Renal pelvis (tissue), 12 donors: ENCODE measurements at places on chromosomes 12 and 14.

DNA sequence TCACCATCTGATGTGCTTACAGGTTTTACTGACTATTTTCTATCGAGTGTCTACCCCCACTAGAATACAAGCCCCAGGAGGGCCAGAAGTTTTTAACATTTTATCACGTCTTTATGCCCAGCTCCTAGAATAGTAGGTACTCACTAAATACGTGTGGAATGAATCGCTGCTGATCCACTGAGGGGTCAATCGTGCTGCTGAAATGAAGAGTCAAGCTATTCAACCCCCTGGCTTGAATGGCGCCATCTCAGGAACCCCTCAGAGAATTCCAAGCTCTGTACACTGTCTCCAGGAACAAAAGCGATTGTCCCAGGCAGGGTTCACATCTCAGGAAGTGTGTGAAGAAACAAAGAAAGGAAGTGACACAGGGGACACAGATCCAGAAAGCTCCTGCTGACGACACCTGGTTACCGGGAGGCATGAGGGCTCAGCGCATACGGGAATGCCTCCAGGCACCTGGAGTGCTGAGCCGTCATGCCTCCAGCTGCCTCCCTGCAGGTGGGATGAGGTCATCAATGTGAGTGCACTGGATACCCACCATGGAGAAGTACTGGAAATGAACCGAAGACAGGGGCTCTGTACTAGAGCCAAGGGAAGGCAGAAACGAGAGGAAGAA is 45.6 kb downstream of the PITPNM2 start:
- no peak for DNase-seq

DNA sequence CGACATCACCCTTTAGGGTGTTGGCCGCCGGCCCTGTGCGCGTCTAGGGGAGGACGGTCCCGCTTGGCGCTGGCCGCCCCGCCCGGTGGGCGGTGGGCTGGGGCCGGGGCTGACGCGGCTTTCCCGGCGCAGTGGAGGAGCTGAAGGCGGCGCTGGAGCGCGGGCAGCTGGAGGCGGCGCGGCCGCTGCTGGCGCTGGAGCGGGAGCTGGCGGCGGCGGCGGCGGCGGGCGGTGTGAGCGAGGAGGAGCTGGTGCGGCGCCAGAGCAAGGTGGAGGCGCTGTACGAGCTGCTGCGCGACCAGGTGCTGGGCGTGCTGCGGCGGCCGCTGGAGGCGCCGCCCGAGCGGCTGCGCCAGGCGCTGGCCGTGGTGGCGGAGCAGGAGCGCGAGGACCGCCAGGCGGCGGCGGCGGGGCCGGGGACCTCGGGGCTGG is 3.6 kb downstream of the TNFAIP2 start:
- DNase-seq: peak; percentile 71

DNA sequence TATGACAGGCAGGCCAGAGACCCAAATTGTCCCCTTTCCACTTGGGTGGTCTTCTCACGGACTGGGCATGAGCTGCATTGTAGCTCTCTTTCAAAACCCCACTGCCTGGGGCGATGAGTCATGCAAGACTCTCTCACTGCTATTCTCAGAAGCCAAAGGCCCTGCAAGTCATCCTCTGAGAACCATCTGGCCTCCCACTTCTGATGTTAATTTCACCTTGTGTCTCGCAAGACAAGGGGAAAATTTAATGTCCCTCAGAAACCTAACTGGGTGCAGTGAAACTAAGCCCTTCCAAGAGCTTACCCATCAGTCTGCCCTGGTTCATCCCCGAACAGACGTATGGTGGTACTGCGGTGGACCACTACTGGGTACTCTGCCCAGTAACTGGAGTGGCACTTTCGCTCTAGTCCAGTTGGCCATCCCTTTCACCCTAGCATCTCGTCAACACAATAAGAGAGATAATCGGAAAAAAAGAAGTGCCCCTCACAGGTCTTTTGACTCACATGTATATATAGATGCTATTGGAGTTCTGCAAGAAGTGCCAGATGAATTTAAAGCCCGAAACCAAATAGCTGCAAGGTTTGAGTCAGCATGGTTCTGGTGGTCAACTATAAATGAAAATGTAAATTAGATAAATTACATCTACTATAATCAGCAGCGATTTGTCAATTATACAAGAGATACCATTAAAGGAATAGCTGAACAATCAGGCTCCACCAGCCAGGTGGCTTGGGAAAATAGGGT is 31.3 kb upstream of the LALBA start:
- DNase-seq: no peak

DNA sequence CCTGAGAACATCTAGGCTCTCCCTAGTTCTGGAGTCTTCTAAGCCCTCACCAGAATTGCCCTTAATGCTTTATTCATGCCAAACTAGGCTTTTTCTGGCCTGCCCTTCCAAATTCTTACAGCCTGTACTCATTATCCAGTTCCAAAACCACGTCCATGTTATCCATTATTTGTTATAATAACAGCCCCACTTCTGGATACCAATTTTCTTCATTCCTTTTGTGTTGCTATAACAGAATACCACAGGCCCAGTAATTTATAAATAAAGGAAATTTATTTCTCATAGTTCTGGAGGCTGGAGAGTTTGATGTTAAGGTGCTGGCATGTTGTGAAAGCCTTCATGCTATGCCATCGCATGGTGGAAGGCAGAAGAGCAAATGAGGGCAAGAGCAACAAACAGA is 68.0 kb upstream of the AMIGO2 start:
- DNase-seq: no peak

- DNase-seq: no peak
Measured at GRCh38 chr12:62525271-62525670, 58.6 kb downstream of the MON2 start.
